Effector memory CD8-positive, alpha-beta T cell (primary cell): ENCODE measurements at places on chromosomes 7 and 10.
A peak's percentile ranks its signal among the peaks of the same experiment; 100 is the strongest.

- DNase-seq, result peak; percentile 59
Measured at GRCh38 chr10:6409971-6410643, 170.0 kb downstream of the PRKCQ start.

DNA sequence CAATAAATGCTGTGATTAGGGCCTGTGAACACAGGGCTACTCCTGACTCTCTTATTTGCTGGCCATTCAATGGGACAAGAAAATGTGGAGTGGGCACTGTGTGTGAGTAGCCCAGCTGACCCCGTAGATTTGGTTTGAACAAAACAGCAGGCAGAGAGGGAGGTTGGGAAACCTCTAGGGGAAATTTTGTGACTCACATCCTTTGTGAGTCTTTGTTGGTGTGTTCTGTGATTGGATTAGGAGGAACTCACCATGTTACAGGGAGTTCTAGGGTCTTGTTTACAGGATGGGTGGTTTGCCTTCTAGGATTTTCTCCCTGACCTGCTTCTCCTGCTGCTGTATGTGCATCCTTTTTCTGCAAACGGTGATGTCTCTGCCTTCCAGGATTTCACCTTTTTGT, 128.3 kb upstream of the MKI67 start:
- no peak for DNase-seq

DNA sequence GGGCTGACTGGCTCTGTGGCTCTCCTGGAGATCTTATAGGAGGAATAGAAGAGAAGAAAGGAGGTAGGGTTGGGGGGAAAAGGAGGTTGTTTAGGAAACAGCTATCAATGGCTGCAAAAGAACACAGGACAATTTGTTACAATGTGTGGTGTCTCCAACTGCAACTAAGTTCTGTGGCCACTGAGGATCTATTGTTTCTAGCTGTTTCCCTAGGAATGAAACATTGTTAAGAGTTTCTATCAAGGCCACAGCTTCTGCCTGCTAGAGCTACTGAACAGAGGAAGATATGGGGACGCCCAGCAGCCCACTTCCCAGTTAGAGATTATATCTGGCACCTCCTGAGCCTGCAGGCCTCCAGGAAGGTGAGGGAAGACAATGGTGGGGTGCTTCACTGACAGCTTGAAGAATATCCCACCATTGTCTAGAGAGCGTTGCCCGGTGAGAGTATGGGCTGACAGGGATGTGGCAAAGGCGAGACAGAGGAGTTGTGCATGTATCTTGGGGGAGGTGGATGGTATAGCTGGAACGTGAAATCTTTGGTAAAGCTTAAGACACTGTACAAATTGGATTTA, 4.0 kb downstream of the SCD start:
- no peak for DNase-seq

GRCh38 chr7:132412435-132412834, 163.8 kb downstream of the PLXNA4 start:
- DNase-seq, result no peak

DNA sequence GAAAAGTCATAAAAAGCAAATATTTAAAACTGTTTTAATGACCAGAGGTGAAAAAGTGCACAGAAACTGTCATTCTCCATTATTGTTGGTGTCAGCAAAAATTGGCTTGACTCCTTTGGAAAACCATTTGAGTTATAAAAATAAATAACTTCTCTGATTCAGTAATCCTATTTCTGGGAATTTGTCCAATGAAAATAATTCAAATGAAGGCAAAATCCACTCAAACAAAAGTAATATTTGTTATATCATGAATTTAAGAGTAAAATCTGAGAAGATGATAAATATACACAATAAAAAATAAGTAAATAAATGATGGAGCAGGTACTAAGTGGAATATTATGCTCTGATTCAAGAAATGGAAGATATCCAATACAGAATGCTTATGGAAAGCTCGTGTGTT, 326.6 kb upstream of the KLF6 start:
- DNase-seq, result no peak

DNA sequence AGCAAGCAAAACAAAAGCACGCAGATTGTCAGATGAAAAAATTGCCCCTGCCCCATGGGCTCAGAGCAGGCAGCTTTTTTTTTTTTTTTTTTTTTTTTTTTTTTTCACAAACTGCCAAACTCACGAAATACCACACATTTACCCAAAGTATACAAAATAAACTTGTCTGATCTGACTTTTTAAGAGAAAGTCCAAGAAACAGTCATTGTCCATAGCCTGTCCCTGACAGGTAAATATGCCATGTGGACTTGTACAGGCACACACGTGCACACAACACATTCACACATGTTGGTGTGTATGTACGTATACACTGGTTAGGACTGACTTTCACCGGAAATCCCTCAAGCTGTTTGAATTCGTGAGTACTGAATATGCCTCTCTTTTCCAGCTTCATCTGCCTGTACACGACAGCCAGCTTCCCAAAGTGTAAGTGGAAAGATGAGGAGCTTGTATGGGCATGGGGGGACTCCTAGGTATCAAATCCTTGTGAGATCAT, 929 bp upstream of the HGF start:
- no peak for DNase-seq

- DNase-seq, result no peak
Measured at GRCh38 chr7:74141705-74142104, 32.5 kb upstream of the EIF4H start.

- no peak for DNase-seq
Measured at GRCh38 chr7:76054123-76055120, 6.5 kb downstream of the MDH2 start.

GRCh38 chr7:95723583-95724180, 48.7 kb upstream of the DYNC1I1 start:
- DNase-seq, result no peak

- DNase-seq, result no peak
Measured at GRCh38 chr7:94955807-94956206, 48.4 kb downstream of the PPP1R9A start.

- DNase-seq, result no peak
Measured at GRCh38 chr7:142838461-142839213, 16.2 kb upstream of the EPHB6 start.

- DNase-seq, result no peak
Measured at GRCh38 chr10:73915206-73915851, 4.4 kb downstream of the PLAU start.

- no peak for DNase-seq
Measured at GRCh38 chr7:77812290-77812685, 13.7 kb downstream of the PHTF2 start.

- DNase-seq, result no peak
Measured at GRCh38 chr7:89681448-89681847, 472.8 kb upstream of the STEAP1 start.

DNA sequence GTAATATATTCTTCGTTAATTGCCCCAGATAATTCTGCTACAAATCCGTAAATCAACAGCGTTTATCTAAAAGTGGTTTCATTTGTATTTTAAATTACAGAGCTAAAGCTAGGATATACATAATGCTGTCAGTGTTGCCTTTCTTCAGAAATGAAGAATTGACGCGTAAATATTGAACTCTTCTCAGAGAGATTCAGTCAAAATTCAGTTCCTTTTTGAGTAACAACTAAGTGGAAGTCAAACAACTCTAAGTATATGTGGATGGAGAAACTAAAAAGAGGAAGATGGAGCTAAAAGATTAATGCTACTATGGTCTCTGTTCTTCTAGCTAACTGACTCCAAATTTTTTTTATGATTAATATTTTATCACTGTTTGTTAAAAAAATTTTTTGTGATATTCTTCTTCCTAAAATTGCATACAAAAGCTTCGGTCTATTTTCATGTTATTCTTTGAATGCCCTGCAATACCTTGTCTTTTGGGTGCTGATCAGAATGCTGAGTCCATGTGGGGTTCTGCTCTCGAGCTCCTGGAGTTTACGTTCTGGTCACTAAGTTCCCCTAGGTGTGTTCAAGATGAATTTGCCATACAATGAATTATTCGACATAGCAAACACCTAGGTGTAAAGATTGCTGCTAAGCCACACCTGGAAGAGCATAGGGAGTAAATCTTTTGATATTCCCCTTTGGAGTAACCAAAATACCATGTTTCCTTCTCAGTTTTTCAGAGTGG, 20.7 kb downstream of the MDFIC start:
- DNase-seq, result no peak

DNA sequence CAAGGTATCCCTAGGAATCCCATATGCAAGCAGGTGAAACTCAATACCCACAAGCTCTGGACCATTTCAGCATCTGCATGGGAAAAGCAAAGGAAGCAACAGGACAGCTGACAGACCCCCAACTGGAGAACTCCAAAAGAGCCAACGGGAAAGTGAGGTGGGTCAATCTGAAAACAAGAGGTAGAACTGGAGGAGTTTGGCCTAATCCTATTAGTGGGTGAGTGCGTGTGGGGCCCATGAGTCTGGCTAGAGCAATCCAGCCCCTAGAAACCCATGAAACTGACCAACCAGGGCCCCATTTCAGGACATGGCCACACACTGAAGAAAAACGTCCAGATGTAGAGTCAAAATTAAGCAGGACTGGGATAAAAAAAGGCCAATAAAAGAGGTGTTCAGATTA, 26.6 kb upstream of the WNT8B start:
- no peak for DNase-seq

DNA sequence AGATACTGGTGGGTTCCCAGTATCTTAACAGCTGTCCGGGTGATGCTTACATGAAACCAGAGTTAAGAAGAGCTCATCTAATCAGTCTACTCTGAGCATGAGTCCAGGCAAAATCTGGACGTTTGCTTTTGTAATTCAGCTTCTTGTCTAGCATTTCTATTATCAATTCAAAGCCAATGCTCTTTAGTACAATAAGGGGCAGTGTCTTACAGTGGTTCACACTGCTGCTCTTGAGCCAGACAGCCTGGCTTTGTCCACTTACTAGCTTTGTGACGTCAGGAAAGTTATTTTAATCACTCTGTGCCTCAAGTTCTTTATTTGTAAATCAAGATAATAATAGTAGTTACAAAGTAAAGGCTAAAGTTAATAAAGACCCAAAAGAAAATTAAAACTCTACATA, 227.3 kb upstream of the TCF7L2 start:
- no peak for DNase-seq

DNA sequence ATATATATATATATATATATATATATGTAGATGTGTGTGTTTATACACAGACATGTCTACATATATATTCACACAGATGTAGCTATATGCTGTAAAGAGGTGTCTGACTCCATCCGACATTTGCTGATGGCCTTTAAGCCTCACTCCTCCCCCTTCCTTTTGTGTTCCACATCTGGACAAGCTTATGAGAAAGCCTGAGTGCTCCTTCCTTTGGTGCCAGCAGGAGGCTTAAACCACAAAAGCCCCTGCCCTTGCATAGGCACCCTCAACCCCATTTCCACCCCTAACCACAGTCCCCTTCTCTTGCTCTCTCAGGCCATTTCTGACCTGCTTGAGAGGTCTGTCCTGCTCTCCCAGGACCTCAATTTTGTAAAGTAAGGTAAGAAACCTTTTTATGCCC, 98.7 kb downstream of the SVOPL start:
- no peak for DNase-seq

DNA sequence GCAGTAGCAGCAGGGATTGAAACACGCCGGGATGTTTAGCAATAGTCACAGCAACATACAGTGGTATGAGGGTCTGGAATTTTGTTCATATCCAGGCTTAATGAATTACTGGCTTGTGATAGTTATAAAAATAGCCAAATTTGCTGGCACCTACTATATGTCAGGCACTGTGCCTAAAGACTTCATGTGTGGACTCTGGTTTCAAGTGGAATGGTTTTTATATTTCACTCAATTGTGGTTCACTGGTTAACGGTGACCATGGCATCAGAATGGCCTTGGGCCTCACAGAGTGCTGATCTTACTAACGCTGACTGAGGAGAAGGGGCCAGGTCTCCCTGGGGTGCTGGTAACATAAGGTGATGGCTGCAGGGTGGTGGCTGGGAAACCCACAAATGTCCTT, 55.7 kb downstream of the CELF2 start:
- no peak for DNase-seq

- no peak for DNase-seq
Measured at GRCh38 chr7:90669492-90669891, 73.4 kb downstream of the CDK14 start.

GRCh38 chr10:79355420-79356017, 8.2 kb downstream of the PPIF start:
- no peak for DNase-seq

DNA sequence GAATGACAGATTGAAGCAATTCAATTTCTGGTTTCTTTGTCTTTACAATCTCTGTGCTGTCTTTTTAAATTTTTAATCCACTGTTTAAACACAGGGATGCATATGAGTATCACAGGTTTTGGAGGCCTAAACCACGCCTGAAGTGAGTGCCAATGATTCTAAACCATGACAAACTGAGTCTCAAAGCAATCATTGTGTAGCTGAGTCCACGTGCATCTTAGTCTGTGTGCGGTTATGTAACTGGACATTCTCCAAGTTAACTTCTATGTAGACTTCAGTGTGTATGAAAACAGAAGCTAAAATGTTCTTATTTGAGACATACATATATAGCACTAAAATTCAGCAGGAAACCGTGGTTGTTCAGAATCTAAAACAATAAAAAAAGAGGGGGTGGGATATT, 79.3 kb upstream of the ST8SIA6 start:
- DNase-seq, result no peak

- no peak for DNase-seq
Measured at GRCh38 chr10:18044976-18045720, 93.4 kb downstream of the SLC39A12 start.

- DNase-seq, result no peak
Measured at GRCh38 chr7:104018425-104018824, 29.0 kb upstream of the RELN start.

GRCh38 chr10:133334503-133335245, 2.0 kb downstream of the CALY start:
- DNase-seq, result peak; percentile 35

GRCh38 chr7:114051871-114052331, 133.1 kb upstream of the PPP1R3A start:
- no peak for DNase-seq

GRCh38 chr7:126529254-126529653, 723.5 kb downstream of the GRM8 start:
- no peak for DNase-seq

DNA sequence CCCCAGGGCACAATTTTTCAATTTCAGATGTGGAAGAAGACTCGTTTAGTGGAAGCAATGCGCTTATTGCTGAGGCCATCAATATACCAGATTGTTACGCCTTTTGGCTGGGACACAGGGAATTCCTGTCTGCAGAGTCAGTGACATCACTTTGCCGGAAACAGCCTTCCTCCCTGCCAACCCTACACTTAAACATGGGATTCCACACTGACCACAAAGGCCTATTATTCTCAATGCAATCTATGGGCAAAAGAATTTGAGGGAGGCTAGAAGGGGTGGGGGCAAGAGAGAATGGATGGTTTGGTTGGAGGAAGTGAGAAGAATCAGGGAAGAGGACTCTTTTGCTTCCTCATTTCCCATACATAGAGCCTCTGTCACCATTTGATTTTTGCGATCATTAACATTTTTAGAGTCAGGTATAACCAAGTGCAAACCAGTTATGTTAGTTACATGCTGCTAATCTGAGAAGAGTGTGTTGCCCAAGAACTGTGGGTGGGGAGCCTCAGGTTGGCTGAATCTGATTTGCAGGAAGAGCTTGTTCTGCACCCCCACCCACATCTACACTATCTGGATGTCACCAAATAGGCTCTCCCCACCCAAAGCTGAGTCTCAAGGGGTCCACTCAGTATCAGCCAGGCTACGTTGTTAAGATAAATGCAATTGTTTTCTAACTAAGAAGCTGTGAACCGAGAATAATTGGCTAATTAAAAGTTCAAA, 58.2 kb downstream of the ENTPD1 start:
- DNase-seq, result no peak

GRCh38 chr10:61902445-61903220, 1.1 kb downstream of the ARID5B start:
- DNase-seq, result peak; percentile 45
